Neural cell (in vitro differentiated cells): ENCODE measurements at places on chromosomes 1 and 21. TPM values are rescaled to one million over a fixed set of nuclear protein-coding genes. Genes with fewer than 3 reads are reported as not detected.

The YBEY gene
- polyA plus RNA-seq = 88.4 and 95.3 TPM in 2 replicates

The TMPRSS3 gene
- 0.12 TPM in 1 of 2 replicates, not detected in the other for polyA plus RNA-seq

The SERPINC1 gene
- polyA plus RNA-seq = not detected in 2 replicates

The SUSD4 gene
- 31.5 and 39.5 TPM in 2 replicates for polyA plus RNA-seq

The AMY2B gene
- polyA plus RNA-seq = 48.1 and 51.3 TPM in 2 replicates

The TRIM58 gene
- 0.12 and 0.26 TPM in 2 replicates for polyA plus RNA-seq

The PADI1 gene
- 0.44 and 0.66 TPM in 2 replicates for polyA plus RNA-seq

The DNM3 gene
- 33.2 and 37.1 TPM in 2 replicates for polyA plus RNA-seq

The S100A16 gene
- not detected in 2 replicates for polyA plus RNA-seq

The GPR37L1 gene
- polyA plus RNA-seq = not detected in 2 replicates

The ABCA4 gene
- polyA plus RNA-seq = not detected in 2 replicates

The OR14K1 gene
- polyA plus RNA-seq = not detected in 2 replicates

The ADORA1 gene
- 7.2 and 18.0 TPM in 2 replicates for polyA plus RNA-seq
